ENCODE measurements at places on chromosomes 3 and 15.

DNA sequence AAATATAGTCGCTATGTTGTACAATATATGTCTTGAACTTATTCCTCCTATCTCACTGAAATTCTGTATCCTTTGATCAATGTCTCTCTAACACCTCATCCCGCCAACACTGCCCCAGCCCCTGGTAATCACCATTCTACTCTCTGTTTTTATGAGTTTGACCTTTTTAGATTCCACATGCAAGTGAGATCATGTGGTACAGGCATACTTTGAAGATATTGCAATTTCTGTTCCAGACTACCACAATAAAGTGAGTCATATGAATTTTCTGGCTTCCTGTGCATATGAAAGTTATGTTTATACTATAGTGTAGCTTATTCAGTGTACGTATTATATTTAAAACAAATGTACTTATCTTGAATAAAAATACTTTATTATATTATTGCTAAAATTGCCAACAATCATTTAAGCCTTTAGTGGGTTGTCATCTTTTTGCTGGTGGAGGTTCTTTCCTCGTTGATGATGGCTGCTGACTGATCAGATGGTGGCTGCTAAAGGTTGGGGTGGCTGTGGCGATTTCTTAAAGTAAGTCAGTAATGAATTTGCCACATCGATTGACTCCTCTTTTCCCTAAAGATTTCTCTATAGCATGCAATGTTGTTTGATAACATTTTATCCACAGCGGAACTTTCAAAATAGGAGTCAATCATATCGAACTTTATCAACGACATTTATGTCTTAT, 257.2 kb downstream of the NFKBIZ start:
- DNase-seq: no peak

DNA sequence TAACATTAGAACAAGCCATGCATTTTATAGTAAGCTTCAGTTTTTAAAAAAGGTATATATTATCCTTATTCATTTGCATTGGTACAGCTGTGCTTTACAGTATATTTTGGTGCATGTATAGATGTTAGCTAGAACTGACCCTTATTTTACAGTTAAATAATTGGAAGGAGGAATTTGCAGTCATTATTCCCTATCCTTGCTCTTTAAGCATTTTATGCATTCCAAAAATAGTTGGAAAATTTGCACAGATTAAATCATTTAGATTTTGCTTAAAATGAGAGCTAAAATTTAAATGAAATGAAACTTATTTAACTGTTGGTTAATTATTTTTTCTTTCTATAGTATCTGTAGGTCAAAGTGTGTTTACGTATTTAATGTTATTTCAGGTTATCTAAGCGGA, 667.1 kb downstream of the NAALADL2 start:
- no peak for DNase-seq

GRCh38 chr3:129586746-129587430, 19.6 kb downstream of the PLXND1 start:
- DNase-seq: no peak

- DNase-seq: no peak
Observed at GRCh38 chr3:184812662-184813042, 686 bp downstream of the VPS8 start.

- no peak for DNase-seq
Observed at GRCh38 chr3:73926360-73927202, 301.8 kb upstream of the PDZRN3 start.

DNA sequence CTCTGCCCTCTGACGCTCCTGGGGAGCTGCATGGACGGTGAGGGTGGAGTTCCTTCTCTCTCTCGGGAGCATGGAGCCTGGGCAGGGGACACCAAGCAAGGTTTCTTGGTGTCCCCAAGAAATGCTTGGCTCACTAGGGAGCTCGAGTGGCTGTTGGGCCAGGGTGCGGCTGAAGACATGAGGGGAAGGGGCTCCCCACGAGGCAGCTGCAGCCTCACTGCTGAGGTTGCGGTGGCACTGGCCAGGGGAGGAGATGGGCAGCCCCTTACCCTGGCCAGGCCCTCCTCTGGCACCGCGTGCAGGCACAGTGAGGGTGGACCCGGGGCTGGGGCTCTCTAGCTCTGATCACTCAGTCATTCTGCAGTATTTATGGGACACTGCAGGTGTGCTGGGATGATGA, 43.5 kb upstream of the SLC41A3 start:
- DNase-seq: no peak

GRCh38 chr3:69983546-69984265, 15.8 kb upstream of the SAMMSON start:
- DNase-seq: no peak

DNA sequence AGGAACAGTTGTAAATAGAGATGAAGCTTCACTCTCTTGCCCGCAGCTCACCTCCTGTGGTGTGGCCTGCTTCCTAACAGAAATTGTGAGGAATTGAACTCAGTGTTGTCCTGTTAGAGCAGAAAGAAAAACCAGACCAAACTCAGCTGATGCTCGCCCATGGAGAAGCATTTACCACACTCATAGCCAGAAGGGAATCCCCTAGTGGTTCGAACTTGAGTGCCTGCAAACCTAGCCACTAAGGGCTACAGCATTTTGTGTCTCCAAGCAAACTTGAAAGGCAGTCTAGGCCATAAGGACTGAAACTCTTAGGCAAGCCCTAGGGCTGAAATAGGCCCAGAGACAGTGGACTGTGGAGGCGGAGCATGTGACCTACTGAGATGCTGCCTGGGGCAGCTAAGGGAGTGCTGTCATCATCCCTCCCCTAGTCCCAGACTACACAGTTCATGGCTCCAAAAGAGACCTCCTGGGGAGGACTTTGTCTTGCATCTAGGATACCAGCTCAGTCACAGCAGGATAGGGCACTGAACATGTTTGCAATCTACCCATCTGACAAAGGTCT, 44.5 kb upstream of the MCTP2 start:
- DNase-seq: no peak

- no peak for DNase-seq
Observed at GRCh38 chr3:179308001-179308400, 14.8 kb upstream of the ZNF639 start.

GRCh38 chr3:160612386-160613075, 47.2 kb upstream of the KPNA4 start:
- DNase-seq: no peak

DNA sequence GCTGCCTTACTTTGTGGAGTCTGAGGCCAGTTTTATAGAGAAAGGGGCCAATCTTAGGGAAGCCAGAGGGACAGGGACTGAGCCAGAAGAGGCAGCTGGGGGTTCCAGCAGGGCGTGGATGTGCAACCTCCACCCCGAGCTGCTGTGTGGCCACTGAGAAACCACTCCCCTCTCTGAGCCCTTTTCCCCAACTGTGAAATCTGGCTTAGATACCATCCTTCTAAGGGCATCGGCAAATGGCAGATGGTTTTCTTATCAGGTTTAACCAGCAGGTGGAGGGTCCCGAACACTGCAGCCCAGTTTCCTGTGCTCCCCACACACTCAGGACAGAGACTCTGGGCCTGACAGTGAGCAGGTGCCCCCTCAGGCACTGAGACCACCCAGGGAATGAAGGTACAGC, 55.8 kb upstream of the SLC6A6 start:
- no peak for DNase-seq

DNA sequence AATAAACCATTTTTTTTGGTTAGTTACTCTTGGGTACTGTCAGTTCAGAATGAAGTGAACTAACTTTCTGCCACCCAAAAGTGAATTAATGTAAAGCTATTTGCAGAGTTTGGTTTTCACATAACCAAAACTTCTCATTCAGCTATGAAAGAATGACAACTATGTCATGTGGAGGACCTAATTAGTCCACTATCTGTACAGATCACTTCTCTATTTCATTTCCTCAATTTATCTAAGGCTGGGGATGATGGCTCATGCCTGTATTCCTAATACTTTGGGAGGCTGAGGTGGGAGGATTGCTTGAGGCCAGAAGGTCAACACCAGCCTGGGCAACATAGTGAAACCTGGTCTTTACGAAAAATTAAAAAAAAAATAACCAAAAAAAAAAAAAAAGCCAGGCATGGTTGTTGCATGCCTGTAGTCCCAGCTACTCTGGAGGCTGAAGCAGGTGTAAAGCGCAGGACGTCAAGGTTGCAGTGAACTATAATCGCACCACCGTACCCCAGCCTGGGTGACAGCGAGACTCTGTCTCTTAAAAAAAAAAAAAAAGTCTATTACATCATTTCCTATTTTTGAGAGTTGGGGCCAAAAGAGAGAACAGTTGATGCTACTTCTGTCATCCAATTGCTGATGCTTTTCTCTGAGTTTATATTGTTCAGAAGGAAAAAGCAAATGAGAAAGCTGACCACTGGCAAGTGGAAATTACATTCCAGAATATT, 8.7 kb downstream of the HYPK start:
- no peak for DNase-seq

GRCh38 chr3:152317184-152317583, 48.5 kb downstream of the MBNL1 start:
- DNase-seq: no peak

DNA sequence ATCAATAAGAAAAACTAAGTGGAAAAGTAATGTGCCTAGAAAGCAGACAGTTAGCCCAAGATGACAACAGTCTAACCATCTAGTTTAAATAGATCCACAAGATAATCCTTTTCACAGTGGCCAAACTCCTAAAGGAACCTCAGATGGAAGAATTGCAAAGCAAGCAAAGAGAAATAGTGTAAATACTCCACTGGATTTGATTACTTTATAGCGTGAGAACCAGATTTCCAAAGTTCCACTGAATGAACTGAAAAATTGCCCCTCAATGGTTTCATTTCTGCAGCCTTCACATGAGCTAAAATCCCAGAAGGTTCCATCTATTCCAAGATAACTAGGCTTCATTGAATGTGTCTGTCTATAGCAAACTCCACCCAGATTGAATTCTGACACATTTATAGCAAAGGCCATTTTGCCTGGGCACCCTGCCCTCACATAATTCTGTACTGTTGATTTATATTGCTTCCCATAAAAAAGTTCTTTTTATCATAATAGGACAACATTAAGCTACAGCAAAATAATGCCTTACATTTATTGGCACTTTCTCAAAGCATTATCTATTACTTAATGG, 129.7 kb upstream of the THBS1 start:
- DNase-seq: no peak

DNA sequence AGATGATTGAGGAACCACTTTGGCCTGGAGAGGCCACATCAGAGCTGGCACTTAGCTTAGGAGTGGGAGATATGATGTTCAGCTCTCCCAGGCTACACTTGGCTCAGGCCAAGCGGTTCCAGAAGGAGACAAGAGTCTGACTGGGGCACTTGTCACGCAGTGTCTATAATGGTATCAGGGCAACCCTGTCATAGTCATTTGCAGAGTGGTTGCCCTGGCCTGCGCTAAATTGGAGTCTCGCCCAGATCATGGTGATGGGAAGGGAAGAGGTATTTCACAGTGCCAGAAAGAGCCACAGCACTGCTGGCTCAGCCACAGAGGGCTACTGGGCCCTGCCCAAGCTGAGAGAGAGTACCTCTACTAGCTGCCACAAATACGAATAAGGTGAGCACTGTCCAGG, 186.9 kb upstream of the CRBN start:
- DNase-seq: no peak

- no peak for DNase-seq
Observed at GRCh38 chr3:110905121-110905520, 166.5 kb upstream of the NECTIN3 start.

GRCh38 chr3:53820756-53821580, 25.3 kb downstream of the CHDH start:
- no peak for DNase-seq

- DNase-seq: no peak
Observed at GRCh38 chr3:70805061-70805889, 492.8 kb upstream of the MDFIC2 start.

DNA sequence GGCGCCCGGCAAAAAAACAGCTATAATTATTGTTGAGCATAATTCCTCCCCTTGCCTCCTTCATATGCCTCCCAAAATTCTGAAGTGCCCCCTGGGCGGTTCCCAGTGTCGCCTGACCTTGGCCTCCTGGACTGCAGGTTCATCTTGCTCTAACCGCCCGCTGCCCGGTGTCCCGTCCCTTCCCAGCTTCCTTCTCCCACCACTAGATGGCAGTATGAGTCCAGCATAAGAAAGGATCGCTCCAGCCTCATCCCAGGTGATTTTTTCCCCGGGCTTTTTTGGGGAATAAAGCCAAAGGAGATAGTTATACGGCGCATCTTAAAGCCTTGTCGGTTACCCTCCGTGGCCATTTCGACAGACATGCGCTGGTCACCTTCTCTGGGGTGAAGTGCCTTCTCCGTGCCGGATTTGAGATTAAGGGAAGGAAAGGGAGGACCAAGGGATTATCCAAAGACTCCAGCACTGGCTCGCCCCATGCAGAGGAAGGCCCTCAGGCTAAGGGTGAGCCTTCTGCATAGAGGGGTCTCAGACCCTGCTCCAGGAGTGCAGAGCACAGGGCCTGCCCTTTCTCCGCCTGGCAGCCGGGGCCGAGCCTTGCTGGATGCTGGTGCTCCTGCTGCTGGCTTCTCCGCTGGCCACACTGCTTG, 45.8 kb upstream of the TRA2B start:
- peak; percentile 75 for DNase-seq

DNA sequence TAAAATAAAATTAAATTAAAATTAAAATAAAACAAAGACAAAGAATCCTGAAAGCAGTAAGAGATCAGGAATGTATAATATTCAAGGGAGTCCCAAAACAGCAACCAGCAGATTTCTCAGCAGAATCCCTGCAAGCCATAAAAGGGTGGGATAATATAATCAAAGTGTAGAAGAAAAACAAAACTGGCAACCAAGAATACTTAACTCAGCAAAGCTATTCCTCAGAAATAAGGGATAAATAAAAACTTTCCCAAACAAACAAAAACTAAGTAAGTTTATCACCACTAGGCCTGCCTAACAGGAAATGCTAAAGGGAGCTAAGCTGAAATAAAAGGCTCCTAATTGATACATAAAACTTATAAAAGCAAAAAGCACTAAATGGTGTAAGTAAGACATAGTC, 29.8 kb downstream of the THBS1 start:
- DNase-seq: no peak

- DNase-seq: no peak
Observed at GRCh38 chr15:40081691-40082194, 26.9 kb downstream of the BMF start.

DNA sequence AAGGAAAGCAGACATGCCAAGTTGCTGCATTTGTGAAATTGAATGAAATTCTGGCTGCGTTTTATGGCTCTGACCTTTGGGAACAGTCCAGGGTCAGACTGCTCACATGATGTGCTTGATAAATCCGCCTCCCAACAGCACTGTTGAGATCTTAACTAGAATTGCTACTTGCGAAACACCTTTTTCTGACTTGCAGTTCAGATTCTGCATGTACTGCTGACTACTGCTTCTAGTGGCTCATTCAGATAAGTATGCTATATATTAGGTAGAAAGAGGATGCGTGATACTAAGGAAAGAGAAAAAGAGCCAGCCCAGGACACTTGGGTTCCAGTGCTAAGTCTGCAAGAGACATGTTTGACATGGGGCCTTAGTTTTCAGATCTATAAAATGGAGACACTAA, 129.4 kb downstream of the LPP start:
- DNase-seq: no peak

DNA sequence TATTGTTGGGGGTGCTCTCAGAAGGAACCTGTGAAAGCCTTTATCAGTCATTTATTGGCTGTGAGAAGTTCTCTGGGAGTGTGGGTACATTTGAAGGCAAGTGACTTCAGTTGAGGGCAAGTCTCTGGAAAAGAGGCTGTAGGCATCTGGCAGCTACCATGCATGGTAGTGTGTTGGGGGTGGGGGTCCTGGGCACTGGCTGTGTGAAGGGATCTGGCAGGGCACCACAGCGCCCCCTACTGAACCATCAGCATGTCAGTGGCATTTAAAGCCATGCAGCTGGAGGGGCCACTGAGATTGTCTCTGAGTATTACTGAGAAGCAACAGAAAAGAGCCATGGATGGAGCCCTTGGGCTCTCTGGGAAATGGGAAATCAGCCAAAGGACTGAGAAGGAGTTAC, 30.6 kb downstream of the CRTAP start:
- DNase-seq: no peak
